ENCODE measurements at places on chromosomes 11 and 22.

DNA sequence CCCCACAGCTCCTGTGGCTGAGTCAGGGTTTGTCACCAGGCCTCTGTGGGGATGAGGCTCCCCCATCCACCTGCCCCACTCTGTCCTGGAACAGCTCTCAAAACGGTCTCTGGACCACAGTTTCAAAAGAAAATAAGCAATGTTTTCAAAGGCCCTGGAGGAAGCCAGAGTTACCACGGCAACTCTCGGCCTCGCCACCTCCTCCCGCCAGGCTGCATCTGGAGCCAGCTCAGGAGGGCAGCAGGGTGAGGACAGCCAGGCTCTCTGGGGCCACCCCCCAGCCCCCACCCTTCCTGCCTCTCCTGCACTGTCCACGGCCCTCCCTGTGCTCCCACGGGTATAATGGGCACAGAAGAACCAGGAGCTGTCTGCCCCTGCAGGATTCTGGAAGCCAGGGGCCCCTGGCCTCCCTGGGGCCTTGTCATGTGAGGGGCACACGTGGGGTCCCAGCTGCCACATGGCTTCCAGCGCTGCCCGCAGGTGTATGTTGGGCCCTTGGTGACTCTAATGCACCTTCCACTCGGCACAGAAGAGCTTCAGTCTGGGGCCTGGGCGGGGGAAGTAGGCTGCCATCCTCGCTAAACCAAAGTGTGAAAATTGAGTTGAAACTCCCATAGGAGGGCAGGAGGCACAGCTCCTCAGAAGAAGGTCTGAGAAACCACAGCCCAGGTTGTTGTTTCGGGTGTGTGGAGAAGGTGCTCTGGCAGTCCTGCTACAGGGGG lies 10.3 kb downstream of the CD81 start:
- DNase-seq = no peak

DNA sequence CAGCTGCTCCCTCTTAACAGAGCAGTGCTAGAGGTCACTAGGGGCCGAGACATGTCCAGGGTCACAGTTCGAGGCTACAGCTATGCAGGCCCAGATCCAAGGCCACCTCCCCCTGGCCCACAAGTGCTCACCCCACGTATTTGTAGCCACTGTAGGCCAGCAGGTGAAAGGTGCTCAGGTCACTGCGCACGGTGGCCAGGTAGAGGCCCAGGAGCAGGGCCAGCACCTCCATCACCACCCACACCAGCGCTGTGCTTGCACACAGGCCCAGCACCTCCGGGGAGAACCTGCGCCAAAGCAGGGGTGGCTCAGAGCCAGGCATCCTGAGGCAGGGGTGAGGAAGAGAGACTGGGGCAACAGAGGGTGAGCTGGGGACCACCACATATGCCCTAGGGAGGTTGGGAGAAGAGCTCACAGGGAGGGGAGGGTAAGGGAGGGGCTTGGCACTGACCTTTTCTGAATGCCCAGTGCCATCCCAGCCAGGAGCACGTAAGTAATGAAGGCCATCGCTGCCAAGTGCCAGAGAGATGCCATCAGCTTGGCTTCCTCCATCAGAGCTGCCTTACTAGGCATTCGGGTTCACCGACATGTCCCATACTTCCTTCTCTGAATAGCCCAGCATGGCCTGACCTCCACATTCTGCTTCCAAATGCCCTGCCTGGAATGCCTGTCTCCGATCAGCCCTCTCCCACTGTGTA lies 3.5 kb downstream of the YIF1A start:
- no peak for DNase-seq

- no peak for DNase-seq
Observed at GRCh38 chr11:19365743-19366410, 125.1 kb upstream of the E2F8 start.

GRCh38 chr11:66957971-66958231 lies 282 bp downstream of the PC start:
- no peak for DNase-seq

DNA sequence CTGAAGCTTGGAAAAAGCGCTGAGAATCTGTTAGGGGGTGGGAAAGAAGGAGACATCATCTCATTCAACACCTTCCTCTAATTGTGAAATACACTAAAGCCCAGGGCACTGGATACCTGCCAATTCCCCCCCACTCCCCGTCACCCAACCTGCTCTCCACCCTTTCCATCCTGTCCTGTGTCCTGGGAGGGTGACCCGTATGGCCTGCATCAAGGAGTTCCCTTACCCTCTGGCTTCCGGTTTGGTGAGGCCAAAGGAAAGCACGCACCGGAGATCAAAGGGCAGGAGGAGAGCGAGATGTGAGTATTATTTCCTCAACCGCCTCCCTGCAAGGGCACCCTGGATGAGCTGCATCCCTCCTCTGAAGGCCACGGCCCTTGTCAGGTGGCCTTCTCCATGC lies 65.0 kb upstream of the PTPRJ start:
- no peak for DNase-seq

GRCh38 chr11:75330291-75330690 lies 21.2 kb downstream of the ARRB1 start:
- DNase-seq = no peak

GRCh38 chr22:22926370-22927195 lies 39.0 kb downstream of the IGLL5 start:
- no peak for DNase-seq

DNA sequence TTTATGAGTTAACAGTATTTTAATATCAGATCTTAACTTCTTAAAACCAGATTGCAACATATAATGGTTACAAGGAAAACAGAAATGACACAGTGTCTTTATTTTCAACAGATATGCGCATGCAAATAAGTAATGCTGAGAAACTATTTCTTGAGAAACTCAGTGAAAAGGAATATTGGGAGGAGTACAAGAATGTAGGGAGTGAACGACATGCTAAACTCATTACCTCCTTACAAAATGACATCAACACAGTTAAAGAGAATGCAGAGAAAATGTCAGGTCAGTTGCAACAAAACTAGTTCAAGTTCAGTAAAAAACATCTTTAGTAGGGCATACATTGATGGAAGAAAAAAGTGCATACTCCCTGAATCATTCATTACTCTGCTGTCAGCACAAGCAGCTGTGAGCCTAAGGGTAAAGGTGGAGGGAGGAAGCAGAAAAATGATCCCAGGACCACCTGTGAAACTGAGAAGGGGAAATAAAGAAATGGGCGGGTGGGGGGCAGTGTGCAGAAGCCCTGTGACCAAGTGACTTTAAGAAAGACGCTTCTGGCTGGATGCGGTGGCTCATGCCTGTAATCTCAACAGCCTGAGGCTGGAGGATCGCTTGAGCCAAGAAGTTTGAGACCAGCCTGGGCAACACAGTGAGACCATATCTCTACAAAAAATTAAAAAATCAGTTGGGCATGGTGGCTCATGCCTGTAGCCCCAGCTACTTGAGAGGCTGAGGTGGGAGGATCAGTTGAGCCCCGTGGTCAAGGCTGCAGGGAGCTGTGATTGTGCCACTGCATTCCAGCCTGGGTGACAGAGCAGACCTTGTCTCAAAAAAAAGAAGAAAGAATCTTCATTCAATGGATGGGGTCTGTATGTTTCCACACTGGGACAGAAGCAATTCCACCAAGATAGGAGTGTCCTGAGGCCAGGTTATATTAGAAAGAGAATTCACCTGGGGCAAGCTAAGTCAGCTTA lies 31.2 kb downstream of the CCDC83 start:
- peak; percentile 72 for DNase-seq

GRCh38 chr11:128726458-128727139 lies 32.7 kb downstream of the FLI1 start:
- DNase-seq = no peak

DNA sequence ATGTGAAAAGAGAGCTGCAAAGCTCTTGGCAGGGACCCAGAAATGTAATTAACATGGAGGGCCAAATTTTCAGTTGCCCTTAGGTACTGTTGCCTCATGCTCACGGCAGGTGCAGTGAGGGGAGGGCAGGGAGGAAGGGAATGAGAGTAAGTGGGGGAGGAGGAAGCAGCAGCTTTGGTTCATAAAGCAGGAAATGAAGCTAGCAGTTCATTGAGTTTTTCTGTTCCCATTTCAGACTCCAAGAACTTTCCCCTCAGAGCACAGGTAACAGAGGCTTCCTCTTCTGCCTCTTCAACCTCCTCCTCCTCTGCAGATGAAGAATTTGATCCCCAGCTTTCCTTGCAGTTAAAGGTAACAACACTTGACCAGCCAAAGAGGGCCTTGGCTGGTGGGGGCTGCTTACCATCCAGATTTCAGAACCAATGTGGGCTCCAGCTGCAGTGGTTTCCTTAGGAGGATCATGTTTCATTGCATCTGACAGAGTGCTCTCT lies 57.9 kb upstream of the PARVA start:
- DNase-seq = no peak

GRCh38 chr11:12220305-12220704 lies 109.9 kb downstream of the MICAL2 start:
- no peak for DNase-seq

GRCh38 chr11:21582791-21583190 lies 610.1 kb upstream of the ANO5 start:
- no peak for DNase-seq

DNA sequence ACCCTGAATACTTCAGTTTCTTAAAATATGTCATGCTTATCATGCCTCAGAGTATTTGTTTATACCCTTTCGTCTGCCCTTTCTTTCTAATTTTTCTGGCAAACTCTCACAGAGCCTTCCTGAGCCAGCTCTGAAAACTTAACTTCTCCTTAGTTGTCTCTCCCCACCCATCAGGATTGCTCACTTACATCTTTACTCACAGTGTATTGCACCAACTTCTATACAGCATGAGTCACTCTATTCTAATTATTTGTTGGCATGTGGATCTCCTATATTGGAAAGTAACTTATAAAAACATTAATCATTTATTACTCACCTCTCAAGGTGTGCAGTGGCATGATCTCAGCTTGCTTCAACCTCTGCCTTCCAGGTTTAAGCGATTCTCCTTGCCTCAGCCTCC lies 114.9 kb downstream of the FANCF start:
- no peak for DNase-seq

DNA sequence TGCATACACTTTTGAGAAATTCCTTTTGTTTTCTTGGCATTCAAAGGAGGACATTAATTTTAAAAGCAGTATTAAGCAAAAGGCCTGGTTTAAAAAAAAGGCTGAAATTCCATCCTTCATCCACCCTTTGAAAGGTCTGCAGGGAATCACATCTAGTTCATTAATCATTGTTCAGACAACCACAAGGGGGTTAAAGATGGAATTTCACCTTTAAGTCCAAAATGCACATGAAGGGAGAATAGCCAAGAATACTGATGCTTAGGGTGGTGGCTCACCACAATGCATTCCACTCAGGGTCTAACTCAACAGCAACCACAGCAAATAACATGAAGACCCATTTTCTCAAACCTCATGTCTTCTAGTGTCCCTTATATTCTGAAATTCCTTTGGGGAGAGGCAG lies 256.9 kb downstream of the CADM1 start:
- DNase-seq = peak; percentile 3

DNA sequence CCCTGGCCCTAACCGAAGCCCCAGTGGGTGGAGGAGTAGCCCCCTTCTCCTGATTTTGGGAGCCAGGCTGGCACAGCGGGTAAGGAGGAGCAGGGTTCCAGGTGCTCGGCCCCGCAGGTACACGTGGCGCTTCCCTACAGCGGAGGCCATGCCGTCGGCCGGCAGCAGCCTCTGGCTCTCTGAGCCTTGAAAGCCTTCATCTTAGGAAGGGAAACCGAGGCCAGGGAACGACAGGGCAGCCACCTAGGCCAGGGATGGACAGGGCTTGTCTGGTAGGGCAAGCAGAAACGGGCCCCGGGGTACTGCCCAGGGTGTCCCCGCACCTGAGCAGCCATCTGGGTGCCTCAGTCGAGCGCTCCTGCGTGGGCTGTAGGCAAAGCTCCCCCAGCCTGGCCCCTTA lies 28.7 kb downstream of the MOB2 start:
- no peak for DNase-seq

DNA sequence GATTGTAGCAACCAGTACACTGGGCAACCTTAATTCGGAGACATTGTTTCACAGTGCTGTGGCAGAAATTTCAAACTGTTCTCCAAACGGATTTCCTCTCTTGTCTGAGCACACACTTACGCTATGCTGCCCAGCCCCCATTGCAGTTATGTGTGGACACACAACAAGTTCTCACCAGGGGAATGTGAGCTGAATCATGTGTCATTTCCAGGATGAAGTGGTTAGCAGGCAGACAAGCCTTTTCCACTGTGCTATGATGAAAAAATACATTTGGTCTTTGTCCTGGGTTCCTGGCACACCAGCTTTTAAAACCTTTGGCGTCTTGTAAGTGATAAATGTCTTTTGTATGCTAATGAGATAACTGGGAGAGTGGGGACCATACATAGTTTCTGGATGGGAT lies 46.9 kb upstream of the SYT9 start:
- DNase-seq = no peak

DNA sequence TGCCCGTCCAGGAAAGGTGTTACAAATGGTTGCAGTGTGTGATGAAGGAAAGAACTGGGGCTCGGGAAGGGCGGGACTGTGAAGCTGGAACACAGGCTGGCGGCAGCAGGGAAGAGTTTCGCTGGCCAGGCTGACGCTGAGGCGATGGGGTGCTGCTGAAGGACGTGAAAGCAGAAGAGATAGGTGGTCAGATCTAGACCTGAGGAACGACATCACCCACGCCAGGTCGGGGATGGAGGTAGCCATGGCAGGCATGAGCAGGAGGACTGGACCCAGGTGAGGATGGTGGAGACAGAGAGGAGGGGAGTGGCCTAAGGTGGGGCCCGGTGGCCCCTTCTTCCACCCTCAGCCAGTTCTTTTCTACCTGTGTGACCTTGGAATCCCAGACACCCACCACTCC lies 9.1 kb downstream of the CDC42EP2 start:
- DNase-seq = no peak

- DNase-seq = no peak
Observed at GRCh38 chr11:69311767-69312385, 17.9 kb downstream of the MYEOV start.

GRCh38 chr22:31079095-31079642 lies 1.9 kb upstream of the SMTN start:
- DNase-seq = no peak
